LHCN-M2 (cell line): ENCODE measurements at places on chromosomes 4 and X. TPM values are rescaled to one million over a fixed set of nuclear protein-coding genes. Genes with fewer than 3 reads are reported as not detected.

Gene IL15
- total RNA-seq, result 6.8 and 8.0 TPM in 2 replicates

Gene UGT8
- 0.06 and 0.13 TPM in 2 replicates for total RNA-seq

Gene PPP1R2C
- not detected in 2 replicates for total RNA-seq

Gene DUSP9
- not detected in 2 replicates for total RNA-seq

Gene CXCL8
- 3.2 and 5.9 TPM in 2 replicates for total RNA-seq

Gene TMEM271
- total RNA-seq, result not detected in 2 replicates

Gene PRKG2
- 0.06 TPM in 2 replicates for total RNA-seq

Gene ASB9
- total RNA-seq, result 2.1 and 4.2 TPM in 2 replicates

Gene CCNB3
- total RNA-seq, result 0.32 and 0.40 TPM in 2 replicates

Gene WNK3
- total RNA-seq, result not detected in 2 replicates

Gene RTL3
- 0.06 and 0.29 TPM in 2 replicates for total RNA-seq

Gene BANK1
- 0.06 TPM in 1 of 2 replicates, not detected in the other for total RNA-seq

Gene OTUD6A
- total RNA-seq, result not detected in 2 replicates

- DNase-seq, result no peak
These were observed 756 bp upstream of the ADAMTS3 start for GRCh38 chr4:72569719-72570235.

DNA sequence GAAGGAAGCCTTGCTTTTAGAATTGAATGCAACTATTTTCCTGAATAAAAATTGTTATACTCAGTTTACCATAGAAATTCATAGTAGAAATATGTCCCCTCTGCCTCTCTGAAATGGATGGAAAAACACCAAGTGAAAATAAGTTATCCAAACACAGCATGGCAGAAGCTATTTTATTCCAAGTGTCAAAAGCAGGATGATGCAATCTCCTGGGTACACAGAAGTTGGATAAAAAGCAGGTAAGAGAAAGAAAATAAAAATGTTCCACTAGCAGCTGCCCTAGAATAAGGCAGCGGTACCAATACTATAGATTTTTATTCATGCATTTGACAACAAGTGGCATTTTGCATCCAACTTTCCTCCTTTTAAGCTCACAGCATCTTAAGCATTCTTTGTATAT is 89.0 kb upstream of the TENT5D start:
- DNase-seq, result no peak

DNA sequence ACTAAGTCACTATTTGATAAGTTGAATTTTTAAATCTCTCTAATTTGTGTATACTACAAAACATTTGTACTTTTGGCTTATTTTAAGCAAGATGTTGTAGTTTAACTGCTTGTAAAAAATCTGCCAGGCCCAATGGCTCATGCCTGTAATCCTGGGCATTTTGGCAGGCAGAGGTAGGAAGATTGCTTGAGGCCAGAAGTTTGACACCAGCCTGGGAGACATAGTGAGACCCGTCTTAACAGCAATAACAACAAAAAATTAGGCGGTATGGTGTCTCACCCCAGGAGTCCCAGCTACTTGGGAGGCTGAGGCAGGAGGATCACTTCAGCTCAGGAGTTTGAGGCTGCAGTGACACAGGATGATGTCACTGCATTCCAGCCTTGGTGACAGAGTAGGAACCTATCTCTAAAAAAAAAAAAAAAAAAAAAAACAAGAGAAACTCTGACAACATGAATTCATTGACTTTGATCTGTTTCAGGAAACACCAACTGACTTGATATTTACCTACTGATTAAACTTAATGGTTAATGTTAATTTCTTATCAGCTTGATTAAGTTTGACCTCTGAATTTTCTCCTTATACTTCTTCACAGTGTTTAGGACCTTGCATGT is 8.9 kb downstream of the FHIP1A start:
- DNase-seq, result no peak

- DNase-seq, result no peak
These were observed 29.3 kb upstream of the CT47A1 start for GRCh38 chrX:121014826-121015225.

- peak; percentile 69 for DNase-seq
These were observed 6.7 kb upstream of the HSD17B10 start for GRCh38 chrX:53440621-53441517.

DNA sequence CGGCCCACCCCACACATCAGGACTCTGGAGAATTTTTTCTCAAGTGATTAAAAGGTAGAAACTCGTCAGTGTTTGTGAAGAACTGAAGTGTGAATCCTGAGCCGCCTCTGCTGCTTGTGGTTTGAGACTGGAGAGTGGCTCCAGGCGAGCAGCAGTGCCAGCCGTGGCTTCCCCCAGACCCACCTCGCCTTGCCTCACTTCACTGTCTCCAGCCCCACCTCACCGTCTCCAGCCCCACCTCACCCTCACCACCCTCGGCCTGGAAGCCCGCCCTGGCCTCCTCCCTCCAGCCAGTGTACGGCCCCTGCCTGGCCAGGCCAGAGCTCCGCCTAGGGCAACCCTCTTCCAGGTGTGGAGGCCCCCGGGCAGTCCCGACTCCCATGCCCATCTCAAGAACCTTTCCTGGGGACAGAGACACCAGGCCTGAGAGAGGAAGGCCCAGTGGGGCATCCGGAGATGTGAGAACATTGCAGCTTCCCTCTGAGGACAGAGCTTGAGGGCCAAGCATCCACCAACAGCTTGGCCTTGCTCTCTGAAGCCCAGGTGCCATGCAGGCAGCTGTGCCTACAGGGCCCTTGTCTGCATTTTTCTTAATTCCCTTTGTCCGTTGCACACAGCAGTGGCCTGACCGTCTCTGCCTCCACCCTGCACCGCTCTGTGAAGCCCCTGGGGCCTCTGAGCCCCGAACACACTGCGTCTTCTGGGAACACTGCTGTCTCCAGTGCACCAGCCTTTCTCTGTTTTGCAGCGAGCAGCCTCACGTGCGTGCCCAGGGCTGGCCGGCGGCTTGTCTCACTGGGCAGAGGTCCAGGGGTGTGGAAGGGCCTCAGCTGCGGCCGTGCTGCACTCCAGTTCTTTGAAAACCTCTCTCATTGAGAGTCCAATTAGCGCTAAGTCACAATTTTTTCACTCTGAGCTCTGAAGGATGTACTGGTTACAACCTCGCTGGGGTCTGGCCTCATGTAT is 13.8 kb downstream of the SH3BP2 start:
- DNase-seq, result peak; percentile 18

DNA sequence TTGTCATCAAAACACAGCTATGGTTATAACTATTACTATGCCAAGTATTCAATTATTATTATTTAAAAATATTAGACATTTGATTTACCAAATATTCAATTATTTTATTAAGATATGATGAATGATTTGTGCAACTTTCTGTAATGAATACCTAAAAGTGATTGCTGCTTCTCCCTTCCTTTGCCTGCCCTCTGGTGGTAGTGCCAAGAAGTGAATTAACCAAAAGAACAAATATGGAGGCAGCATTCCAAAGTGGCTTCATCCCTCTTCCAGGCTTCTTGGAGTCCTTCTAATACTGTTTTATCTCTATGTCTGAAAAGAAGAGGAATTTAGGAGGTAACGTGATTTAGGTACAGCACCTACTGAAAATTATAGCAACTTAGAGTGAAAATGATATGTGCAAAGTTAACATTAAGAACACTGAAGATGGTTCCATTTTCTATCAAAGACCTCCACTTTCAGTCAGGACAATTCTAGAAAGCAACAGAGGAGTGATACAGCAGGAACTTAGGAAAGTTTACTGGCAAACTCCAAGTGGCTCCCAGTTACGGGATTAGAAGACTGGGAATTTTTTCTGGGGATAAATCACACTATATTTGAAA is 43.0 kb downstream of the ENPEP start:
- peak; percentile 41 for DNase-seq

DNA sequence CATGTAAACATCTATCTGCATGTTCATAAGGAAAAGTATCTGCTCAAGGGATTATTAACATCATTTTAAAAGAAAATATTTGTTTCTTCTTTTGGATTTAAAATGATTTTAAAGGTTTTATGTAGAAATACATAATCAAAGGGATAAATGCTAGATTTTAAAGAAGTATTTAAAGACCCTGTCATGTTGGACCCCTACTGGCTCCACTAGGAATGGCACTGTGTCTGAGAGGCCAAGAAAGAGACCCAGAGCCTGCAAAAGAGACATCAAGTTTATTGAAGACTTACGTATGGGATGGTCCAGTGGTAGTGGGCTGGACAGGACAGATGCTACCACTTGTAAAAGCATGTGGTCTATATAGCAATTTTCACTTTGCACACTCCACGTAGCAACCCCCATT is 78.7 kb upstream of the PCDH18 start:
- peak; percentile 18 for DNase-seq

DNA sequence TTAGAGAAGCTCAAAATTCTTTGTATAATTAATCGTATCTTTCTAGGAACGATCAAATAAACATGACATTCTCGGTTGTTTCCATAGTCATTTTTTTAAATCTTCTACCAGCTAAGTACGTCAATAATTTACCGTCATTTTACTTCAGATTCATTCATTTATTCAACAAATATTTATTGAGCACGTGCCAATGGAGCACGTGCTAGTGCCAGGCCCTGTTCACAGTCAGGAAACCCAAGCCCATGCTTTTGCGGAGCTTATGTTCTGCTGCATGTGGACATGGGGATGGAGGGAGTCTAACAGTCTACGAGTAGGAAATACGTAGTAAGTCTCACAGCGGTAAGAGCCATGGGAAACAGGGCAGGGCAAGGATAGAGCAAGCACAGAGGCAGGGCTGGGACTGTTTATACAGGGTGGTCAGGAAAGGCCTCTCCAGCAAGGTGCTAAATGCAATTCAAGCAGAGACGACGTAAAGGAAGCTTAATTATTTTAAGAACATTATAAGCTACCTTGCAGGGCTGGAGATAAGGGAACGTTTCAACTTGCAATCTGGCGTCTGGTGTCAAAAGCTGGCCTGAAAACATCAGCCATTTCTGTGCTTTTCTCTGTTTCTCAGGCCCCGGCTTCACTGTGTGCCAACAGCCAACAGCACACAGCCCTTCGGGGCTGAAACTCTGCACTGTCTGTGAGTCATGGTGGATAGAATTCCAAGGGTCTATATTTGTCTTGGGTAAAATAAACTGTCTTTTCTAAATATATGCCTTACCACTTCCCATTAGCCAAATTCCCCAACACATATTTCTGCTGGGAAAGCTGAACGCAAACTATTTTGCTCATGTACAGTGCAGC is 517.1 kb upstream of the ZFP42 start:
- DNase-seq, result peak; percentile 90

GRCh38 chr4:36027203-36027602 is 217.1 kb downstream of the ARAP2 start:
- no peak for DNase-seq

DNA sequence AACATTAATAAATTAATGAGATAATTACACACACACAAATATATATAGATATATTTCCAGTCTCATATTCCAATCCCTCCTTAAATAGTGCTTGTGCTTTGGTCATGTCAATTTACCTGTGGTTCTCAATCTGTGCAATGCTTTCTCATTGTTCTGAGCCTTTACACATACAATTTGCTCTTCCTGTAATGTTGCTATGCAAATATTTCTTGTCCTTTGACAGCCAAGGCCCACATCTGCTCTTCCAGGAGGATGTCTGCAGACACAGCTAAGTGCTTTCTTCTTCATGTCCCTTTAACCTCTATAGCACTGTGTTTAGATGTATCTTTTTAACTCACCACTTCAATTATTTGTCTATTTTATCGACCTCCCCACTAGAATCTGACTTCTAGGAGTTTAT is 67.3 kb upstream of the RAPGEF2 start:
- no peak for DNase-seq

GRCh38 chr4:7661846-7662506 is 227.2 kb upstream of the PSAPL1 start:
- DNase-seq, result no peak

DNA sequence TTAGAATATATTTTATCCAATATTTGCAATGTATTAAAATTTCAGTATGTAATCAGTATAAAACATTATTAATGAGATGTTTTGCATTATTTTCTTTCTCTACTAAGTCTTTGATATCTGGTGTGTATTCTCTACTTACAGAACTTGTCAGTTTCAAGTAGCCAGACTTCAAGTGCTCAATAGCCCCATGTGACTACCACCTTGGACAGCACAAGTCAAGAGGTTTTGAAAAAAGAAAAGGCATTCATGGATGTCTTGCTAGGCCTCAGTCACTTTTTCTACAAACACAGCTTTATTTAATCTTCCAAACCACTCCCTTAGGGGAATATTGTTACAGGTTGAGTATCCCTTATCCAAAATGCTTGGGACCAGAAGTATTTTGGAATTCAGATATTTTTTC is 189.4 kb downstream of the QDPR start:
- no peak for DNase-seq
